ENCODE measurements at places on chromosomes 6 and 20.
A peak's percentile ranks its signal among the peaks of the same experiment; 100 is the strongest.

DNA sequence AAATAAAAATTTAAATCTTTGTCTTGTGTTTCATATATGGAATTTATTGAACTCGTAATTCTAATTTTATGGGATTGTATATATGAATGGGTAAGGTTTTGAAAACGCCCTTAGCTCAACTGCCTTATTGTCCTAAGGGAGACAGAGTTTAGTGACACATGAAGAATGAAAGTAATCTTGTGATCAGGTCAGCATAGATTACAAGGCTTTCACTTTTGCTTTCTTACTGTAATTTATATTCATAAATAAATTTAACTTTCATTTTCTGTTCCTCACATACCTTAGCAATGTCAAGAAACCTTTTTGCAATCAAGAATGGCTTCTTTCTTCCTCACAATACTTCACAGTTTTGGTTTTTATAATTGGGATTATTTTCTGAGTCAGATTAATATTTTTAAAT lies 14.4 kb downstream of the KPNA5 start:
- DNase-seq, result no peak

GRCh38 chr6:25254671-25255070 lies 24.5 kb upstream of the CARMIL1 start:
- DNase-seq, result no peak

GRCh38 chr6:159461998-159462397 lies 231.0 kb downstream of the SOD2 start:
- DNase-seq, result no peak

- peak; percentile 42 for DNase-seq
Measured at GRCh38 chr6:166786704-166787293, 159.7 kb upstream of the RPS6KA2 start.

- no peak for DNase-seq
Measured at GRCh38 chr6:45209762-45210161, 118.4 kb upstream of the RUNX2 start.

- peak; percentile 26 for DNase-seq
Measured at GRCh38 chr20:12414446-12415274, 497.0 kb downstream of the BTBD3 start.

DNA sequence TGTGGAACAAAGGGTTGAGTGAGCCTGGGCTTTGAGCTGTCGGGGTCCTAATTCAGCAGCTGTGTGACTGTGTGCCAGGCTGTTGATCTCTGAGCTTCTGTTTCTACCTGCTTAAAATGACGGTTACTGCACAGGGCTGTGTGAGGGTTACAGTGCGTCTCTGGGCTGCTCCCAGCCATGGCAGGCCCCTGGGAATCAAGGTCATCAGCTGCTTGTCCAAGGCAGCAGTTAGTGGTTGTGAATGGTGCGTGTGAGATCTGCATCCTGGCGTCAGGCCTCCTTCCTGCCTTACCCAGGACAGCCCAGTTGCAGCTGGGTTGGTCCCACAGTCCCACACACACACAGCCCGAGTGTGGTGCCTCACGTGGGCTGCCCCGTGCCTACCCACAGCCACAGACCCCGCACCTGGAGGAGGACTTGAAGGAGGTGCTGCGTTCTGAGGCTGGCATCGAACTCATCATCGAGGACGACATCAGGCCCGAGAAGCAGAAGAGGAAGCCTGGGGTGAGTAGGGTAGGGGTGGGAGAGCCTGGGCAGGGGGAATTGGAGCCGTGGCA lies 15.6 kb downstream of the GTSF1L start:
- DNase-seq, result no peak

All from retina (tissue), 1 donor.